Activated CD4-positive, alpha-beta T cell treated with anti-CD3 and anti-CD28 coated beads, Interleukin-2, amount 50 U/mL, for 48 hours (primary cell): ENCODE measurements at places on chromosomes 7 and 10.

GRCh38 chr7:27873981-27874957 lies 134.3 kb downstream of the TAX1BP1 start:
- no peak for DNase-seq

GRCh38 chr7:73999664-74000435 lies 28.1 kb upstream of the ELN start:
- DNase-seq = no peak

- DNase-seq = peak; percentile 40
Measured at GRCh38 chr7:92953657-92954056, 117.3 kb upstream of the CDK6 start.

DNA sequence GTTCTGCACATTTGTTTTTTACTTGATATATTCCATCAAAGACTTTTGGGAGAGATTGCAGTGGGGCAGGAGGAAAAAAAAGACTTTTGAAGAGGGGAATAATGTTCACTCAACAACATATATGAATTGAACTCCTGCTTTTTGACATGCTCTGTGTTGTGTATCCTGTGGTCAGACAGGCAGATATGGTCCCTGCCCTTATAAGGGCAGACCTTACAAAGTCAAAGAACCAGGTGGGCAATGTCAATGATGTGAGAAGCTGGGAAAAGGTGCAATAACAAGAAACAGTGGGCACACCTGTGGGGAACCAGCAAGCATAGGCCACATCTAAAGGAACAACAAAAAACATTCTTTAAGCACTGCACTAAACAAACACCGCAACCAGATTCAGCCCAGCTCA lies 8.2 kb downstream of the AIFM2 start:
- DNase-seq = no peak

DNA sequence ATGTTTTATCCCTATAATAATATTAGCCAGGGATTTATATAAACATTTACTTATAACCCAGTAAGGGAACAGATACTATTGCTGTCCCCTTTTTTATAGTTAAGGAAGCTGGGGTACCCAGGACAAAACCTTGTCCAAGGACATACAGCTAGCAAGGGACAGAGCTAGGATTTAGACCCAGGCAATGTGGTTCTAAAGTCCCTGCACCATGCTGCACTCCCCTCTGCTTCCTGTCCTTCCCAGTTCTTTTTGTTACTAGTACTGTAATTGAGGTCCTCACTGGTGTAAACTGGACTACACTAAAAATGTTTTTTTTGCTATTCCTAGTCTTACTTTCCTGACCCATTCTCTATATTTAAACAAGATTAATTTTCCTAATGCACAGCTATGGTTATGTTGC lies 16.6 kb downstream of the KLHDC10 start:
- no peak for DNase-seq

GRCh38 chr10:26858707-26859034 lies 2.1 kb downstream of the ABI1 start:
- DNase-seq = no peak

DNA sequence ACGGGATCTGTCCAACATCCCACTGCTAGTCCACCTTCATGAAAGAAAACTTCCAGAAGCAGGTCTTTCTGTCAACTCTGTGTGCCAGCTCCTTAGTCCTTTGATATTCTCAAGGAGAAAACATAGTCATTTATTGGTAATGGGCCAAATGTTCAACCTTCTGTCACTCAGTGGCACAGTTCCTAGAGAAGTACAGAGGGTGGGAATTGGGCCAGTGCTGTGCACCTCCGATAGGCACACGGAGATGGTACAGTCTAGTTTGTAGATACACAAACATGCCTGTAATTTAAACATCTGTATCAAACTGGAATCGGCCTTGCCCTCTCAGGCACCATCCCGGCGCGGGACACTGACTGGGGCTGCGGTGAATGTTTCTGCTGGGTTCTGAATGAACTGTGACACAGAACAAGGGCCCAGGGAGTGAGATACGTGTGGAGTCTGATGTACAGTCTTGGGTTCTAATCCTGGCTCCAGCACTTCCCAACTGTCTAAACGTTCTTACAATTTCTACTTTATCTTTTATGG lies 213.9 kb upstream of the SHH start:
- DNase-seq = no peak

- DNase-seq = no peak
Measured at GRCh38 chr10:120382360-120382759, 74.7 kb upstream of the PLPP4 start.

- peak; percentile 40 for DNase-seq
Measured at GRCh38 chr7:129368389-129368986, 65.7 kb upstream of the STRIP2 start.

- DNase-seq = peak; percentile 57
Measured at GRCh38 chr10:100653957-100654781, 91.2 kb upstream of the PAX2 start.

DNA sequence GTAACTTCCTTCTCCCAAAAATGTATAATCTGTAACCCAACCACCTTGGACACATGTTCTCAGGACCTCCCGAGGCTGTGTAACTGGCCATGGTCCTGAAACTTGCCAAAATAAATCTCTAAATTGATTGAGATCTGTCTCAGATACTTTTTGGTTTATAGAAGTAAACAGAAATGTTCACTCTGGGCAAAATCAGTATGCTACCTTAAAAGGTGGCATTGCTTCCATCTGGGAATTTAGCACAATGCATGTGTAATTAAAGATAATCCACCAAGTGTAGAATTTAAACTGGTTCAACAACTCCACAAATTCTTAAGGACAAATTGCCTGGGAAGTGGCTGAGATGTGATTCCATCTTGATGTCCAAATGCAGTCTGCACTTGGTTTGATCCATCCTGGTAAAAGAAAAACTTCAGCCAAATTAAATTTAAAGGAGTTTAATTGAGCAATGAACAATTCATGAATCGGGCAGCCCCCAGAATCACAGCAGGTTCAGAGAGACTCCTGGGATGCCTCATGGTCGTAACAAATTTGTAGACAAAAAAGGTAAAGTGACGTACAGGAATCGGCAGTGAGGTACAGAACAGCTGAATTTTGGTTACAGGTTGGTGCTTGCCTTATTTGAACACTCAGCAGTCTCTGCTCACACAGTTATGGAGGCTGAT lies 102.6 kb upstream of the PFKP start:
- no peak for DNase-seq

DNA sequence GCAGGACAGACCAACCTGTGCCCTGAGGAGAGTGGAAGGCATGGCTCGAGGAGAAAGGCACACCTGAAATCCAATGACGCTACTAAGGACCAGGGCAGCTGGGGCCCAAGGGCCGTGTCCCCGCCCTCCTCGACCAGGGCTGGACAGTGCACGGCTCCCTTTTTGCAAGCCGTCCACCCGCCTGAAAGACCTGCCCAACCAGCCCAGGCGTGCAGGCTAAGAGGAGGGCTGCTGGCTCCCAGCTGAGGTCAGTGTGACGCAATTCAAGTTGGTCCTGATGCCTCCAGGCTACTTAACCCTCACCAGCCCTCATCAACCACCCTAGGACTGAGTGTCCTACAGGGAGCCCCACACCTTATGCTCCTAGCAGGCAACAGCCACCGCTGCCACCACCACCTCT lies 69.3 kb downstream of the DLG5 start:
- DNase-seq = no peak

DNA sequence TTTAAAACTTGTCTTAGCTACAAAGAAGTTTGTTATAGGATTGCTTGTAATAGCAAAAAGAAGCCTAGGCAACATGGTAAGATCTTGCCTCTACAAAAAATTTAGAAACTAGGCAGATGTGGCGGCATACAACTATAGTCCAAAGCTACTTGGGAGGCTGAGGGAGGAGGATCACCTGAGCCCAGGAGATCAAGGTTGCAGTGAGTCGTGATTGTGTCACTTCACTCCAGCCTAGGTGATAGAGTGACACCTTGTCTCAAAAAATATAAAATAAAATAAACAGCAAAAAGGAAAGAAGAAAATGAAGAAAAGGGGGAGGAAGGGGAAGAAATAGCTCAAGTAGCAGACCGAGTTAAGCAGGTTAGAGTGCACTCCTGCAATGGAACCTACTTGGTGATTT lies 47.0 kb upstream of the MPP7 start:
- no peak for DNase-seq

GRCh38 chr10:45249978-45250693 lies 65.3 kb downstream of the OR13A1 start:
- no peak for DNase-seq
